Activated effector memory CD4-positive, alpha-beta T cell treated with anti-CD3 and anti-CD28 coated beads, Interleukin-2, amount 50 U/mL, for 16 hours (primary cell): ENCODE measurements at places on chromosomes 2 and 18.
A peak's percentile ranks its signal among the peaks of the same experiment; 100 is the strongest.

DNA sequence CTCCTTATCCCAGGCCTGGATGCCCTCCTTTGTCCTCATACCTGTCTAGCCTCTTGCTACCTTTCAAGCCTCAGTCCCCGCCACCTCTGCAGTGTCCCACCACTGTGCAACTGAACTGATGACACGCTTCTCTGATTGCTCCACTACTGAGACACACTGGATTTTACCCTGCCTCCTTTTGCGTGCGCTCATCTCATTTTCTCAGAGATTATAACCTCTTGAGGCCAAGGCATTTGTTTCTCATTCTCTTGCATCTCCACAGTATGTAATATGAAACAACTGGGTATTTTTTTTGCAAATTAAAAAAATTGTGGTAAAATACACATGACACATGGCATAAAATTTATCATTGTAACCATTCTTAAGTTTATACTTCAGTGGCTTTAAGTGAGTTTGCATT, 95.4 kb downstream of the PRKCE start:
- DNase-seq = no peak

- DNase-seq = no peak
Measured at GRCh38 chr2:85787981-85788340, 34.2 kb downstream of the ATOH8 start.

- DNase-seq = no peak
Measured at GRCh38 chr2:67616749-67617148, 219.6 kb downstream of the ETAA1 start.

DNA sequence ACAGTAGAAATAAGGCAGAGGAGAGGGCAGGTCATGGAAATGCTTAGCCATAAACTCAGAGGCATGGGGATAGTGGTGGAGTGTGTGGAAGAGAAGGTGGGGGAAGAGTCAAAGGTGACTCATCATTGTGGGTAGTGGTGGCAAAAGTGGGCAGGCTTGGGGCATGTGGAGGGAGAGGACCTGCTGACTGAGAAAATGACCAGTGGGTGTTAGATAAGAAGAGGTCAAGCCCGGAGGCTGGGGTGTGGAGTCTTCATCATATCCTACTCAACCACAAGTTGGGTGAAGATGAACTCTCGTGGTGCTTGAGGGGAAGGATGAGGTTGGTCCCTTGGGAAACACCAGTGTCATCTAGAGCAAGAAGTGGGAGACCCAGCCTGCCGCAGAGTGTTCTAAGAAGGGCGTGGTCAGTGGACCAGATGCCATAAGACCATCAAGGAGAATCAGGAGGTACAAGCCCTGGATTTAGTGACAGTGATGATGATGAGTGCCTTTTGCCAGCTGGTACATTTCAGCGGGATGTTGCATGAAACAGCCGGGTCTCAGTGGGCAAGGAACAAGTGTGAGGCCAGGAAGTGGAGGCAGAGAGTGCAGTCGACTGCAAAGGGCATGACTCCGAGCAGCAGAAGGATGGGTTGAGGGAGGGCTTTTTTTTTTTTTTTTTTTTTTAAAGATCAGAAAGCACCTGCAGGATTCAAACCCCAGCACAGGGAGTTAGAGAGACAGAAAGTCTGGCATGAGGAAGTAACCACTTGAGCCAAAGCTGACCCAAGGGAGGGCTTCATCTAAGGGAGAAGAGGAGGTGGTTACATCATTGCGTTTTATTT, 122.6 kb upstream of the SPRED2 start:
- DNase-seq = no peak

DNA sequence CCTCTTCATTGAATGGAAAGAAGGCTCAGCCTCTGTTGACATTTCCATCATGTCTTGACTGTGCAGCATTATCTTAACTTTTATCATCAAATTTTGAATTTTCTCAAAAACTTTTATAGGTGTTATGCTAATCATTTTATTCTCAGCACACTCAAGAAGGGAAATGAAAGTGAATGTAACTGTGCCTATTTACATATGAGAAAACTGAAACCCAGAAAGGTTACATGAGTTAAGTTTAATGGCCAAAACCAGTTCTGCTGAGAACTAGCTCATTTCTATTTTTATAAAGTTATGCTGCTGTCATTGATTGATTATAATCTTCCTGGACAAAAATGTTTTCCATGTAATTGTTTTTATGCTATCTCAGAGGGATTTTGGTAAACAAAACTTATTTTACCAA, 618.8 kb upstream of the NRXN1 start:
- no peak for DNase-seq

GRCh38 chr18:51154431-51155063, 42.9 kb downstream of the MEX3C start:
- DNase-seq = no peak

- DNase-seq = peak; percentile 72
Measured at GRCh38 chr2:234951664-234952269, at the start of gene SH3BP4. Gene SH3BP4, plus strand, starts transcription at chr2:234952017. Its CDS starts 82,986 bp downstream, at chr2:235035003.

GRCh38 chr2:235609746-235610145, 115.9 kb downstream of the AGAP1 start:
- no peak for DNase-seq

DNA sequence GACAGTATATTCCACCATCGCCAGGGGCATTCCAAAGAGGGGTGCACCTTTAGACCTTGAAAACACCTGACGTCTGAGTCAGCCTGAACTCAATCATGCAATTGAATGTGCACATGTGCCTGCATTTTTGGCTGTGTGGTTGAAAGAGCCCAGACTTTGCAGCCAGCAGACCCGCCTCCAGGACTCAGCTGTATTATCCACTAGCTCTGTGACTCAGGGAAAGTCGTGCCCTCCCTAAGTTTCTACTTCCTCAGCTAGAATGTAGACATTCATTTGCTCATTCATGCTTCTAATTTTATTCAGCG, 94.2 kb downstream of the LRRC30 start:
- no peak for DNase-seq

DNA sequence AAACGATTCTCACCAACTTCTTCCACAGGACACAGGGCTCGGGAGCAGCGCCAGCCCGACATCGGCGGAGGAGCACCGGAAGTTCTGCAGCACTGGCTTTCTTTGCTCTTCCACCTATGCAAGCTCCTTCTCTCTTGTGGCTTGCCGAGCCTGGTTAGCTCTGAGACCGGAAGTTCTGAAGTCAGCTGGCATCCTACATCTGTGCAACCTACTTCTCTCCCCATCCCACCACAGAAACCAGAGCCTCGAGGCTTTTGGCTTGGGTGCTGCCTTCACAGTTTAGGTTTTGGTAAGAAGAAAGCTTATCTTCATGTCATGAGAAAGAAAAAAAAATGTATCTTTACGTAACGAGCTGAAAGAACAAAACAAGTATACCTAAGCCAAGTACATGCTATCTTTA, 111.7 kb downstream of the ANKRD44 start:
- DNase-seq = peak; percentile 94

DNA sequence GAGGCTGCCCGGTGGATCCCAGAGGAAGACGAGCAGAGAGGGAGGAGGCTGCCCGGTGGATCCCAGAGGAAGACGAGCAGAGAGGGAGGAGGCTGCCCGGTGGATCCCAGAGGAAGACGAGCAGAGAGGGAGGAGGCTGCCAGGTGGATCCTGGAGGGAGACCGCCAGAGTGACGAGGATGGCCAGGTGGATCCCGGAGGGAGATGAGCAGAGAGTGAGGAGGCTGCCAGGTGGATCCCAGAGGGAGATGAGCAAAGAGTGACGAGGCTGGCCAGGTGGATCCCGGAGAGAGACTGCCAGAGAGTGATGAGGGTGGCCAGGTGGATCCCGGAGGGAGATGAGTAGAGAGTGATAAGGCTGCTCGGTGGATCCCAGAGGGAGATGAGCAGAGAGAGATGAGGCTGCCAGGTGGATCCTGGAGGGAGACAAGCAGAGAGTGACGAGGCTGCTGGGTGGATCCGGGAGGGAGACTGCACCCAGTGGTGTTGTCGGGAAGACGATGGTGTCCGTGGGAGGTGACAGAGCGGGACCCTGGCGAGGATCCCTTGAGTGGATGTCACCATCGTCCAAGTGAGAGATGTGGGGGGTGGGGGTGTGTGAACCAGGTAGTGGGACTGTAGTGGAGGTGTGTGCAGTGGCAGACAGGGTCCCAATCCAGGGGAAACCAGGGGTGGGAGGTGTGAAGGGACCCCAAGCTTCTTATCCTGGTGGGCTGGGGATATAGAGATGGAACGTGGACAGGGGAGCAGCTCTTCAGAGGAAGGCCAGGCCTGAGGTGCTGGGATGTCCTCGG, 22.3 kb downstream of the DCDC2C start:
- DNase-seq = no peak

DNA sequence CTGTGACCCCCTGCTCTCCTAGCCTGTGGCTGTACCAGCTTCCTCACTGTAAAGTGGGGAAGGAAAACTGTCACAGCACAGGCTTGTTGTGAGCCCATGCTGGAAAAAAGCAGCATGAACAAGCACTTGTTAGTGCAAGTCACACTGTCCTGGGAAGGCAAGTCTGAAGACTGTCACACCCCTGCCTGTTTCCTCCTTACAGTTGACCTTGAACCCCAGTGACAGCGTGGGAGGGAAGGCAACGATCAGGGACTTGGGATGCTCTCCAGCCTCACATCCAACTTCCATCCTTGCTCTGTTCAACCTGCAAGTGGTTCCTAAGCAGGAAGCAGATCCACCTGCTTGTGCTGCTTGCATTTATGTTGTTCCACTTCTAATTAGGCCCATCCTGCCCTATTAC, 311.3 kb upstream of the KLHL29 start:
- DNase-seq = no peak

DNA sequence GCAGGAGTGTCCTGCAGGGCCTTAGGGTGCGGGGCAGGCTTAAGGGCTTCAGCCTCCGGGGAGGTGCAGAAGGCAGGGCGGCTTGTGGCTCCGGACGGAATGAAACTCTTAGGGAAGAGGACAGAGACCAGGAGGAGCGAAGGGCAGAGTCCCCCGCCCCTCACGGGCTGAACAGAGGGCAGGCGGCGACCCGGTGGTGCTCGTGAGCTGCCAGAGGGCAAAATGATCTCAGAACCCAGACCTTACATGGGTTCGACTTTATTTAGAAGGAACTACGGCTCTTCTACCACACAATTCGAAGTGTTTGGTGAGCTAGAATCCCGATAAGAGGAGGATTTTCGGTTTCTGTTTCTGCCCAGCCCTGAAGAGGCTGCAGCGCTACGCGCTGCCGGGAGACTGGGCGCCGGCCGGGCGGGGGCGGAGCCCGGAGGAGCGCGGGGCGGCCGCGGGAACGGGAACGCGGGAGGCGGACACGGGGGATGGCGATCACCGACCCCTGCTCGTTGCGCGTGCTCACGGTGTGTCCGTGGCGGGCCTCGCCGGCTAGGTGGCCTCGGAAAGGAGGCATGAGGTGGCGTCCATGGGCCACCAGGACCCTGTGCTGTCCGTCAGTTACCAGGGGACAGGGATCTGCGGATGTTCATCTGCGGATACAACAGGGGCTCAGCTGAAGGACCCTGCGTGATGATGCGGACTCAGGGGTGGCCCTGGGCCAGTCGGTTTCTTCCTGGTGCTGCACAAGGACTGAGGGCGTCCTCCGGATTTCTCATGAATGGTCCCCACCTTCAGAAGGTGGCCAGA, 4.2 kb upstream of the SP100 start:
- DNase-seq = peak; percentile 88
